A375 (cell line): ENCODE measurements at places on chromosomes 1 and 21. TPM values are rescaled to one million over a fixed set of nuclear protein-coding genes. Genes with fewer than 3 reads are reported as not detected.

The ZNF496 gene
- 57.7 and 60.7 TPM in 2 replicates for total RNA-seq

The GPR3 gene
- total RNA-seq: 7.2 and 9.1 TPM in 2 replicates

The LCE6A gene
- not detected in 2 replicates for total RNA-seq

The PPM1J gene
- total RNA-seq: 0.74 and 1.8 TPM in 2 replicates

The CPLANE2 gene
- 10.0 and 18.1 TPM in 2 replicates for total RNA-seq

The DCDC2B gene
- total RNA-seq: not detected in 2 replicates

The C1orf87 gene
- total RNA-seq: not detected in 2 replicates

The FBLIM1 gene
- 3.1 and 4.5 TPM in 2 replicates for total RNA-seq

The CD1D gene
- total RNA-seq: 1.5 and 1.8 TPM in 2 replicates

The ZNF648 gene
- 0.27 and 0.38 TPM in 2 replicates for total RNA-seq

The PDZK1 gene
- total RNA-seq: 0.49 and 1.2 TPM in 2 replicates

The FMOD gene
- not detected in 2 replicates for total RNA-seq

The IQGAP3 gene
- total RNA-seq: 99.3 and 101 TPM in 2 replicates

The ILDR2 gene
- 0.60 and 0.64 TPM in 2 replicates for total RNA-seq

The JAM2 gene
- total RNA-seq: 0.04 TPM in 1 of 2 replicates, not detected in the other

The TRIM45 gene
- total RNA-seq: 2.4 and 5.9 TPM in 2 replicates

The TAGLN2 gene
- total RNA-seq: 674 and 697 TPM in 2 replicates
